Activated T-cell treated with anti-CD3 and anti-CD28 coated beads for 48 hours (primary cell): ENCODE measurements at places on chromosomes 7 and 10.

GRCh38 chr10:4067531-4067930 lies 282.5 kb upstream of the KLF6 start:
- no peak for DNase-seq

DNA sequence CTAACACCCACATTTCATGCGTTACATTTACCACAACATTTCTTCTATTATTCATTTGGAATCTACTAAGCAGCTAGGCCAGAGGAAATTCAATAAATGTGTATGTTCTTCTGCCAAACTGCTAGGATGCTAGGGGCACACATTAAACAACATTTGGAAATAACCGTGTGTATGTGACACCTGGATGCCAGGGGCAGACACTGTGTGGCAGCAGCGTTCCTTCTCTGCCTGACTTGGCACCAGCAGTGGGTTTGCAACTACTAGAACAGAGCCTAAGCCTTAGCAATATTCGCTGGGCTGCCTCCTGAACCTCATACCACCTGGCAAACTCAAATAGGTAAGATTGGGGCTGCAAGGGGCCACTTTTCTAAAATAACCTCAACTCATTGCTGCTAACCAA lies 182.1 kb downstream of the CHCHD3 start:
- DNase-seq: no peak

- no peak for DNase-seq
Observed at GRCh38 chr7:45098983-45099839, 10.4 kb upstream of the NACAD start.

DNA sequence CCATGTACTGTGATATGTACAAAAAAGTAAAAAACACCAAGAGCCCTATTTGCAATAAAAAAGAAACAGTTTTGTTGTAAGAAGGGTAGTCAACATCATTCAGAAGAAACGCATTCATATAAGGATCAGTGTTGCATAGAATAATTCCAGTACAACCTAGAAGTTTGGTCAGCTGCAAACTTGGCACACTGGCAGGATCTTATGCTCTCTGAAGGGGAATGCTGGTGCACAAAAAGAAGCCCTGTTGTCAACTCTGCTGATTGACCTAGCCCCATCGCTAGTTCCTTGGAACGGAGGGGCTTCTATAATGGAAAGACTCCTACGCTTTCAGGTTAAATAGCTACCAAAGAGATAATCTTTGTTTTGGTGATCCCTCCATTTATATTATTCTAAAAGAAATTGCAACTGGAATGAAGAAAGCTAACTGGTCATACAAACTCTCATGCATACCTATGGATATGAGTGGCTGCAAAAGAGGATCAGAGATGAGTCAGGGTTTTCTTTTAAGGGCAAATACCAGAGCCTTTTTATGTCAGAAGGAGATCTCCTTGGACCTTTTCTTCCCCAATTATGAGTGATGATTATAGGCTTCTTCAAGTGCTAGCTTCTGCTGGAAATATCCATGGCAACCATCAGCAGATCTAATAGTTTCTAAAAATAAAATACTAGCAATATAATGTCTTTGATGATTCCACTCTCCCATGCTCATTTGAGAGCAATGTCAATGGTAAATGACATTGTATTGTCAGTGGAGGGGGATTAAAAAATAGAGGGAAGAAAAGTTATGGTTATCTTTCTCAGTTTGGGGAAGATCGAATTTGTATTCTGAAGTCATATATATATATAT lies 312.4 kb upstream of the CACNA2D1 start:
- DNase-seq: no peak
